ENCODE measurements at places on chromosomes 4 and X.

GRCh38 chr4:79170077-79170476, 155.8 kb downstream of the NAA11 start:
- DNase-seq, result no peak

DNA sequence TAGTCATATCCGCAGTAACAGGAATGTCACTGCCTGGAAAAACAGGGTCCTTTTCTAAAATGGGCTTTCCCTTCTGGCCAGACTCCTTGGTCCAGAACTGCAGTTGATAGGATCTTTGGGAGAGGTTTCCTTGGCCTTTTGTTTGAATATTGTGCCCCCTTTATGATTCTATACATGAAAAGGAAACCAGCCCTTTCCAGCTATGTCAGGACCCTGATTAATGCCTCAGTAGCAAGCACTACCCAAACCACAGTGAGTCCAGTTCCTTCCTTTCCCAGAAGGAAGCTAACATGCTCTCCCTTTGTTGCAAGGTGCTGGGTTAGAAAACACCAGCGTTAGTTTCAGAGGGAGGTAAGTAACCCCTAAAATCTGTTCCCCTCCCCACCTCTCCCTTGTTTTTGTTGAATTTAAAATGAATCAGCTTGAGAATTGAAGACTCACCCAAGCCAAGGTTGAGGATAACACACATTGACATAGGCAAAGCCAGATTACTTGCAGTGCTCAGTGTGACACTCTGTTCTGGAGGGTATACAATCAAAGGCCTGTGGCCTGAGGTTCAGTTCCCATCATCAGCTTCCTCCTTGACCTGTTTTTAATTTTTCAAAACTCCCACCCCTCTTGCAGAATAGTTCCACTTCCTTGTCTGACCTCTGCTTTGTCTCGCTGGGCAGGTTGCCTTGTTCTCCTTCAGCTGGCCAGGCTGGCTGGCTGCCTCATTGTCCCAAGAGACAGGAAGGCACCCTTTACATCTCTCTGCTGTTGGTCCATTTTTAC, 87.6 kb upstream of the PLAC1 start:
- DNase-seq, result no peak

- no peak for DNase-seq
These were observed 203.9 kb upstream of the VCX3A start for GRCh38 chrX:6738518-6739470.

GRCh38 chr4:100649417-100649816, 131.6 kb upstream of the EMCN start:
- DNase-seq, result no peak

DNA sequence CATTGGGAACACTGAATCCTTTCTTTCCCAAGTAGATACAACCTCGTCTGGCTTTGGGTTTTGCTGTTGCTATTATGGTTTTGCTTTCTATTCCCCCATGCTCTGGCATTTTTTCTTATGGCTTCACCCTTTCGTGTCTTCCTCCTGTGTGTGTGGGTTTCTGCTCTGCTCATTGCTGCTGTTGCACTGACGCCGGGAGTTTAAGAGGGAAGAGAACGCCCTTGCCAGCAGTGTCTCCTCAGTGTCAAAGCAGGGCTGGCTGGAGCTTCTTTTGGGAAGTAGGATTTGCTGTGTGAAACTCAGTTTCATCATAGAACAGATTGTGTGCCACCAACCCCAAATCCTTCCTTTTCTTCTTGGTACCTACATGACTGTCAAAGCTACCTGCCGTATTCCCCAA, 63.7 kb downstream of the CLDN22 start:
- DNase-seq, result no peak

- DNase-seq, result no peak
These were observed 23.7 kb downstream of the TLR6 start for GRCh38 chr4:38832624-38833528.

GRCh38 chr4:111128327-111128726, 505.4 kb upstream of the PITX2 start:
- DNase-seq, result no peak

DNA sequence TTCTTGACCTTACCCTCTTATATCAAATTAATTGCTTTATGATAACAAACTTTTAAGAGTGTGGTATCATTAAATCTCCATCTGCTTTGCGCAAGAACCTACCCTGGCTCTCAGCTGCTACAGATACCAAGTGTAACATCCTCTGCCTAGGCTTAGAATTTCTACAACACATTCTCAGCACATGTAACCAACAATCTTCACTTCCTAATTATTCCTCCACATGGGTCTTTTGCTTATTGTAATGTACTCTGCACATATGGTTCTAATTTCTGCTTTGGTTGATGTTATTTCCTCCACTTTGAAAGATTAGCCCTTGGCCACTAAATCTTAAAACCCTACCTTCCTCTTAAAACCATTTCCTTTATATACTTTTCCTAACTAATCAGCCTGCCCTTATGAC, 242.4 kb downstream of the ARHGAP24 start:
- DNase-seq, result no peak

GRCh38 chrX:11564546-11564945, 101.2 kb downstream of the ARHGAP6 start:
- DNase-seq, result no peak

Measured in activated T-helper 1 cell treated with Interleukin-2 at 50 U/mL for 16 hours (primary cell).